Activated T-cell treated with anti-CD3 and anti-CD28 coated beads, Interleukin-2, amount 50 U/mL, for 72 hours (primary cell): ENCODE measurements at places on chromosomes 16 and 17.

DNA sequence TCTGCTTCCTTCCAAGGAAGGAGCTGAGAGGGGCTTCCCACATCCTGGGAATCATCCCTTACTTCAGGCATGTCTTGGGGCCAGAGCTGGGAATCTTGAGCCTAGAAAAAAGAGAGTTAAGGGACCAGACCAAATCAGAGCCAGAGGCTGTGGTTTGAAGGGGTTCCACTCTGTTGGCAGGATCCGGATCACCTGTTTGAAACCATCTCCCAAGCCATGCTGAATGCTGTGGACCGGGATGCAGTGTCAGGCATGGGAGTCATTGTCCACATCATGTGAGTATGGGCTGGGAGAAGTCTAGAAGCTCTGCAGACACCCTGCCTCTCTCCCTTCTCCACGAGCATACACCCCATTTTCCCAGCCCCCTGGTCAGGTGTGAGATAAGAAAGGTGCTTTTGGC lies 9.7 kb downstream of the PSMB3 start:
- no peaks in the 10 kb centered on the region for H3K4me1 ChIP-seq
- no peaks in the 10 kb centered on the region for H3K27me3 ChIP-seq

- no peak for DNase-seq
- H3K27ac ChIP-seq, result no peak overlapping the region
- peaks cover 5% of the 10 kb centered on the region for H3K27me3 ChIP-seq
- no peaks in the 10 kb centered on the region for H3K36me3 ChIP-seq
- H3K4me3 ChIP-seq, result no peak overlapping the region
- no peaks in the 10 kb centered on the region for H3K4me1 ChIP-seq
Measured at GRCh38 chr16:77805398-77805797, 17.0 kb downstream of the VAT1L start.

- H3K4me3 ChIP-seq, result no peak overlapping the region
- no peaks in the 10 kb centered on the region for H3K27me3 ChIP-seq
- DNase-seq, result no peak
- H3K36me3 ChIP-seq, result no peaks in the 10 kb centered on the region
- no peaks in the 10 kb centered on the region for H3K4me1 ChIP-seq
- H3K27ac ChIP-seq, result no peak overlapping the region
Measured at GRCh38 chr16:25916037-25916436, 224.3 kb downstream of the HS3ST4 start.

- H3K27me3 ChIP-seq, result no peaks in the 10 kb centered on the region
- no peak overlapping the region for H3K4me3 ChIP-seq
- no peaks in the 10 kb centered on the region for H3K4me1 ChIP-seq
- H3K27ac ChIP-seq, result no peak overlapping the region
Measured at GRCh38 chr17:8841844-8842243, 25.6 kb downstream of the PIK3R6 start.

- H3K27ac ChIP-seq, result peak overlapping the region; percentile 93
- no peaks in the 10 kb centered on the region for H3K27me3 ChIP-seq
- no peak for DNase-seq
- H3K4me3 ChIP-seq, result peak overlapping the region; percentile 97
Measured at GRCh38 chr16:56989988-56990387, 631 bp downstream of the NLRC5 start.

GRCh38 chr16:23357761-23358290 lies 55.7 kb downstream of the SCNN1B start:
- H3K27me3 ChIP-seq, result no peaks in the 10 kb centered on the region
- no peak for DNase-seq
- H3K4me3 ChIP-seq, result no peak overlapping the region
- H3K36me3 ChIP-seq, result no peaks in the 10 kb centered on the region
- H3K27ac ChIP-seq, result no peak overlapping the region
- H3K4me1 ChIP-seq, result no peaks in the 10 kb centered on the region

DNA sequence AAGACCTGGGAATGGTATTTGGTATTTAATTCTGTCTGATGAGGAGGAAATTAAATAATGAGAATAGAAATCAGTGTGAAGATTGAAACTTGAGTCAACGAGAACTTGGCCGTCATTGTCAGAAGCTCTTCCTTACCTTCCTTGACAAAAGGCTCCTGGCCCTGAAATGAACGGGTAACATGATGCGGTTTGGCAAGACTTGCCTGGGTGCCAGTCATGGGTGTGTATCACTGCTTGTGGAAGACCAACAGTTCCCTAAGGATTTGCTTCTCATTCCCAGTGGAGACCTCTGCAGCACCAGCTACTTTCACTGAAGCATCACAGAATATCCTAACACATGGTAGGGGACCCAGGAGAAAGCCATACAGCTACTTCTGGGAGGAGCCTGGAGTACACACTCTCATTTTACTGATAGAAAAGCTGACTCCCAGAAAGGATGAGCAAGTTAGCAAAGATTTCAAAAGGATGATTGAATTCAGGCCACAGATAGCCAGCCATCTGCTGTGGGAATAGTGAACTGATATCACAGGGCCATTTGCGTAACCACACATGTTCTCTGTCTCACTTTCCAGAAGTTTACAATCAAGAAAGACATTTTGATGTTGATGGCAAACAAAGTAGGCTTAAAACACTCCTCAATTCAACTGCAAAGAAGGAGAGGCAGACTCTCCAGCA lies 258.1 kb upstream of the SALL1 start:
- no peak for DNase-seq
- H3K4me3 ChIP-seq, result no peak overlapping the region
- H3K27me3 ChIP-seq, result no peaks in the 10 kb centered on the region
- H3K4me1 ChIP-seq, result no peaks in the 10 kb centered on the region
- H3K27ac ChIP-seq, result no peak overlapping the region
- no peaks in the 10 kb centered on the region for H3K36me3 ChIP-seq

DNA sequence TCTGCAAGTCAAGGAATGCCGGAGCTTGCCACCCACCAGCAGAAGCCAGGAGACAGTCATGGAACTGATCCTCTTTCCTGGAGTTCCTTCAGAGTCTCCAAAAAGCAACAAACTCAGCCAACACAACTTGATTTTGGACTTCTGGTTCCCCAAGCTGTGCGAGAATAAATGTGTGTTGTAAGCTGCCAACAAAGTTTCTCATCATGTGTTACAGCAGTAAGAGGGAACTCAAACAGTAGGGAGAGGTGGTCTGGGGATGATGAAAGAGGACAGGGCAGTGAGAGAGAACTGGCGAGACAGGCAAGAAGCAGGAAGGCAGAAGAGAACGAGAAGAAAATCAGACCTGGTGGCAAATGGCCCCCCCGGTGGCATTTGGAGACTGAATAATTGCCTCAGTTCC lies 204.9 kb downstream of the MAF start:
- no peaks in the 10 kb centered on the region for H3K4me1 ChIP-seq
- H3K27ac ChIP-seq, result no peak overlapping the region
- H3K27me3 ChIP-seq, result peaks cover 14% of the 10 kb centered on the region
- no peak for DNase-seq

GRCh38 chr17:66076546-66077190 lies 115.3 kb downstream of the CEP112 start:
- DNase-seq, result no peak
- no peak overlapping the region for H3K4me3 ChIP-seq
- H3K36me3 ChIP-seq, result no peaks in the 10 kb centered on the region
- no peaks in the 10 kb centered on the region for H3K27me3 ChIP-seq
- no peak overlapping the region for H3K27ac ChIP-seq

- no peaks in the 10 kb centered on the region for H3K27me3 ChIP-seq
- H3K27ac ChIP-seq, result no peak overlapping the region
- H3K4me1 ChIP-seq, result peaks cover 24% of the 10 kb centered on the region
- no peak for DNase-seq
- no peak overlapping the region for H3K4me3 ChIP-seq
Measured at GRCh38 chr16:12688951-12689850, 114.5 kb downstream of the CPPED1 start.

- no peak overlapping the region for H3K27ac ChIP-seq
- no peaks in the 10 kb centered on the region for H3K36me3 ChIP-seq
- no peaks in the 10 kb centered on the region for H3K4me1 ChIP-seq
Measured at GRCh38 chr16:52191531-52192134, 355.3 kb downstream of the TOX3 start.

DNA sequence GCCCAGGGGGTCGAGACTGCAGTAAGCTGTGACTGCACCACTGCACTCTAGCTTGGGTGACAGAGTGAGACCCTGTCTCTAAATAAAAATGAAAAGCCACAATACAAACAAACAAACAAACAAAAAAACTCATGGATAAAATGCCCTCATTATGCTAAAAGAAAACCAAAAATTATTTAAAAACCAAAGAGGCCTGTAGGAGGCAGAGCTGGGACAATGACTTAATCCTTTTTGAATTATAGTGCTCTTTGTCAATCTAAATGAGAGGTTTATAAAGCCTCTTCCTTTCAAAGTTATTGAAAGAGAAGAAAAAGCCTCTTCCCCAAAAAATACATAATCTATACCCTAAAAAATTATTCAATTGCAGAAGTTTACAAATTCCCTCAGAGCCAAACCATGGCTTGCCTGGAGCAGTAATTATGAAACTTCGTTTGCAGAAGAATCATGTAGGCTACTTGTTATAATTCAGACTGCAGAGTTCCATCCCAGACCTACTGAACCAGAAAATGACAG lies 18.5 kb downstream of the CRLF3 start:
- H3K27ac ChIP-seq, result peak overlapping the region; percentile 95

DNA sequence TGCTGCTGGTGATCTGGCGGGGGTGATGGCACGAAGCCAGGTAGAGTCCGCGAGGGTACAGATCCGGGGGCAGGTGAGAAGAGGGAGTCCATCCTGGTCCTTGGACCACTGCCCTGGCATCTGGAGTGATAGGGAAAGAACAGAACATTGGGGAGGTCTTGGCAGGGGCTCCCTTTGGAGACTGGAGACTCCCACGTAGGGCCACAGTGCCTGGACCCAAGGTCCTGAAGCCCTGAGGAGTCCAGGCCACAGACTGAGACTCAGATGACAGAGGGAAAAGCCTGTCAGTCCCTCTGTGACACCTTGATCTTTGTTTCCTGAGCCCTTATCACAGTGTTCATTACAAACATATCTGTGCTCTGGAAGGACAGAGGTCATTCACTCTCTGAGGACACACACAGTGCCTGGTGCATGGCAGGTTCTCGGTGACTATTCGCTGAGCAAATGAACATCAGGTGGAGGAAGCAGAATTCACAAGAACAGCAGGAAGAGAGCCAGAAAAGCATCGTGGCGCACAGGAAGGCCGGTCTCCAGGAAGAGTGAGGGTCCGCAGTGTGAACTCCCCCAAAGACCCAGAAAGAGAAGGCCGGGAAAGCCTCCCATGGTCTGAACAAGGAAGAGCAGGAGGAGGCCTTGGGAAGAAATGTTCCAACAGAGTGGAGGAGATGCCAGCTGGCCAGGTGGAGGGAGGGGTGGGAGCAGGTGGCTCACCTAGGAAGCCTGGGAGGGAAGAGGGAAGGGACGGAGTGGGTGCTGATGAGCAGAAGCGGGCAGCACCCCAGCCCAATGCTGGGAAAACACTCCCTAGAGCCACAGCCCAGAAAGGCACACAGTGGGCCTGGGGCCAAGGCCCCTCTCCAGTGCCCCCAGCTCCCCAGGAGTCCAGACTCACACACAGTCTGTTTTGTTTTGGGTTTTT lies 20.5 kb downstream of the PEMT start:
- DNase-seq, result no peak
- no peak overlapping the region for H3K27ac ChIP-seq
- no peaks in the 10 kb centered on the region for H3K27me3 ChIP-seq
- no peaks in the 10 kb centered on the region for H3K36me3 ChIP-seq
- H3K4me3 ChIP-seq, result no peak overlapping the region

DNA sequence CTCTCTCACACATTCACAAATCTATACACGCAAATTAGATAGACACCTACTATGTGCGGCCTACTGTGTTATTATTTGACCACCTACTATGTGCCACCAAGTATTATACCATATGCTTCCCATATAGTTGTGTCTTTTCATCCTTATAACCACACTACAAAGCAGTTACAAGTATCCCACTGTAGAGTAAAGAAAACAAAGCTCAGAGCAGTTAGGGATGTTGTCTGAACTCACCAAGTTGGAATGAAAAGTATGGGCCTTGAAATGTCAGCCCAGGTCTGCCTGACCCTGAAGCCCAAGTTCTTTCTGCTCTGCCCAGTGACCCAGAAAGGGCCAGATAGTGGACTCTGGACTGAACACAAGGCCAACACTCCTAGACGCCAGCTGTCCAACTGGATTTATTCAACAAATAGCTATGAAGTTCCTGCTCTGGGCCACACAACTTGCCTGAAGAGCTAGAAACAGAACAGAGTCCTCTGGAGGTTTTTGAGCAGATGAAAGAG lies 8.5 kb downstream of the KRT37 start:
- DNase-seq, result no peak
- no peak overlapping the region for H3K4me3 ChIP-seq
- H3K4me1 ChIP-seq, result no peaks in the 10 kb centered on the region
- H3K27ac ChIP-seq, result no peak overlapping the region
- no peaks in the 10 kb centered on the region for H3K36me3 ChIP-seq
- H3K27me3 ChIP-seq, result no peaks in the 10 kb centered on the region
